Right cardiac atrium (tissue), 5 donors: ENCODE measurements at places on chromosomes 16 and 17.

GRCh38 chr17:16936536-16937310, 35.2 kb downstream of the TNFRSF13B start:
- no peak for DNase-seq

GRCh38 chr16:19419698-19420075, 2.0 kb downstream of the TMC5 start:
- no peak for DNase-seq

GRCh38 chr17:76633628-76634328, 9.8 kb downstream of the ST6GALNAC1 start:
- DNase-seq: no peak

DNA sequence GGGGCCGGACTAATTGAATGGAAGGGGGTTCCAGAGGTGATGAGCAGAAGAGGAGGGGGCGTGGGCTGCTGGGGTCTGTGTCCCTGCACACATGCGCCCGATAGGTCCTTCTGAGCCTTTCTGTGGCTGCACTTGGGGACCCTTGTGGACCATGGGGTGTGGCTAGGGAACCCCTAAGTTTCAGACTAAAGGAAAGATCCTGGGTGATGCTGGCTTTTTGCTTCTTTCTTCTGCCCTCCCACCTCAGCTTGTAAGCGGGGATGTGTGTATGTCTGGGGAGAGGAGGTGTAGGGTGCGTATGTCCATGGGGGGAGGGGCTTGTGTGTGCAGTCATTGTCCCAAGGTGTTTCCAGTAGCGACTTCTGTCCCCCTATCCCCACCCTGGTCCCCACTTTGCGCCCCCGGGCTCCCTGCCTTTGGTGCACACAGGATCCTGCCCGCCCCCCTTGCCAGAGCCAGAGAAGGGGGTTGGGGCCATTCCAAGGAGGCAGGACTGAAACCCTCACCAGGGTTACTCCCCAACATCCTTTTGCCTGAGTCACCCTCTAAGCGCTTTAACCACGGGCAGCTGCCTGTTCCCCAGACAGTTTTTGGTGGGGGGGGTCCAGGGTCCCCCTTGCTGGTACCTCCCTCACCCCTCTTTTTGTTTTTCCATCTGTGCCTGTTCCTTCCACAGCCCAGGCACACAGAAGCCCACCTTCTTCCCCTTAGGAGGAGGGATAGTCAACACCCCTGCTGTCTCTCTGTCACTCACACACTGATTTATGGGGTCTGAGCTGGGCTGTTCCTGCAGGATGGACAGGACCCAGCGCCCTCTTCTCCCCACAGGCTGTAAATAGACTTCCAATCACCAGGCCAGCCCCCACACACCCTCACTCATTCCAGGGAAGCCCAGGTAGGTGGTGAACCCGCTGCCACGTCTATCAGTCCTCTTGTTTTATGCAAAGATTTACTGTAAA, 83.2 kb downstream of the ARHGAP23 start:
- no peak for DNase-seq

DNA sequence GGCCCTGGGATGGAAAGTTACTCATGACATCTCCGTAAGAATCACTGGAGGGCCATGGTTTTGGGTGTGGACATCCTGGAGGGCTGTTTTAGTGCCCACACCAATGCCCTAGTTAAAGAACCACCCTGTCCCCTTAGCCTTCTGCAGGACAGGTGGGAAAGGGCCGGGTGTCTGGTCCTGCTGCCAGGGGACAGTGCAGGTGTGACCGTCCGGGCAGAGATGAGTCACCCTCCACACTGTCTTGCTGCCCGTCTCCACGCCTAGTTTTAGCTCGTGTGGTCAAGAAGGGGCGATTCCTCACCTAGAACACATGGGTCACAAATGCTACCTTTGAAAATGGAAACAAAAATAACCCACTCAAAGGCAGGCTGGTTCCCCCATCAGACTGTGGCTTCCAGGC, 17.0 kb downstream of the CEP295NL start:
- DNase-seq: no peak

GRCh38 chr16:4098501-4098900, 17.7 kb downstream of the ADCY9 start:
- no peak for DNase-seq

GRCh38 chr17:35584061-35584460, 3.1 kb upstream of the AP2B1 start:
- no peak for DNase-seq

DNA sequence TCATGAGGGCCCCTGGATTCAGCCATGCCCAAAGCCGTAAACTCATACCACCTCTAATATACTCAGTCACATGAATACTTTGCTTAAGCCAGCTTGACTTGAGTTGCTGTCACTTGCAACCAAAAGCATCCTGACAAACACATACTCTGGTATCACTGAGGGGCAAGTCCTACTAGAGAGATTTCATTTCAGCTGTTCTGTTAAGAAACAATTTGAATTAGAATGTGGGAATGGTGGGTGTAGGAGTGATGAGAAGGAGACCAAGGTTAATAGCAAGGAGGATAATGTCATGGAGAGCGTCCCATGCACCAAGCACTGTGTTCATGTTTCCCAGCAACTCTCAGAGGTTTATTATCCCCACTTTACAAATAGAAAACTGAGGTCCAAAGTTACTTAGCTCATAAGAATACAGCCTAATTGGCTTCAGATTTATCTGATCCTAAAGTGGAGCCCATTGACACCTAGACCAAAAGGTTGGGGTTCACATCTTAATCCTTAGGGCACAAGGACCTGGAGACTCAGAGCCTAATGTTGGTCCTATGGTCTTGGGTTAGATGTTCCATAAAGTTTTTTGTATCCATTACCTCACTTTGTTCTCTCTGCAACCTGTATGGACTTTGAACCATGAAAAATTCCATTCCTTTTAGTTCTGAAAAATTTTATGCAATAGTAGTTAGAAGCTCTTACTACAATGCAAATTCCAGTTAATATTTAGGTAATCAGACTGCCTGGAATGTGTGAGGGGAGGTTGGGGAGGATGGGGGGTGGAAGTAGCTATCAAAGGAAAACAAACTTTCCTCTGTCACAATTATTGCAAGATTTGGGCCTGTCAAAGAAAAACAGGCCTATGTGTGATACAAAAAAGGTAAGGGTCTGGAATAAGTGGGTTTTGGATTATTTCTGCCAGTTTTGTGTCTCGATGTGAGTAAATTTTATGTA, 105.9 kb downstream of the IRX3 start:
- DNase-seq: no peak
